ENCODE measurements at places on chromosomes 3 and 15.

GRCh38 chr3:50147861-50148260, 7.3 kb upstream of the SEMA3F start:
- no peak for DNase-seq

DNA sequence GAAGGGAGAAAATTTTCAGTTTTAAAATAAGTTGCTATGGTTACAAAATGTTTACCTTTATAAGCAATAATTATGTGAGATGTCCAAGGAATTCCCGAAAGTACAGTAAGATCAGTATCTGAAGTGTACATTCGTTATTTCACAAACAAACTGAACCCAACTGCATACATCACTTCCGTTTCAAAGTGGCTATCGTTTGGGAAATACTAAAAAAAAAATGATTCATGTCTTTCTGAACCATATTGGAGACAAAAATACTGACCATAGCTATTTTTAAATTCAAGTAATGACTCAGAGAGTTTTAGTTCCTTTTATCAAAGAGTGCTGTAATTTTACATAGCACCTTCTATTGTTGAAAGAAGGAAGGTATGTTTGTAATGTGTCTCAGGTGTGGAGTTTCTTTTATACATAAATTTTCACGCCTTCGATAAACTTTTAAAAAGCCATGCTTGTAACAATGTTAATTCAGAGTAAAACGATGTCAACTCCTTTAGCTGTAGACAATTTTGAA, 8.0 kb upstream of the ANKRD28 start:
- no peak for DNase-seq

DNA sequence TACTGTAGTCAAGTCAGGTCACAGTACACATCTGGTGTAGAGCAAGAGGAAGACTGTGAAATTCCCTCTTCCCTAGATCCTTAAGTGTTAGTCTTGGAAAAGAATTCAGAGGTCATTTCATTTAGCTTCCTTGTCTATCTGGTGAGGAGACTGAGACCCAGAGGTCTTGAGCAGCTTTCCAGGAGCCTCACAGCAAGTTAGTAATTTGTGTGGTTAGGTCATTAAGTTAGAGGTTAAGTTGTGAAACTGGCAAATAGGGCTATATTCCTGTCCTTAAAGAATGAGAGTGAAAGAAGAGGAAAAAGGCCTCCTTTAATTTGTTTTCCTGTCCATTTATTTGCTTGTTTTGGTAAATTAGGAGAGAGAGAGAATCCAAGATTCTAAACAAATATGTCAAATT, 9.0 kb downstream of the PODXL2 start:
- no peak for DNase-seq

DNA sequence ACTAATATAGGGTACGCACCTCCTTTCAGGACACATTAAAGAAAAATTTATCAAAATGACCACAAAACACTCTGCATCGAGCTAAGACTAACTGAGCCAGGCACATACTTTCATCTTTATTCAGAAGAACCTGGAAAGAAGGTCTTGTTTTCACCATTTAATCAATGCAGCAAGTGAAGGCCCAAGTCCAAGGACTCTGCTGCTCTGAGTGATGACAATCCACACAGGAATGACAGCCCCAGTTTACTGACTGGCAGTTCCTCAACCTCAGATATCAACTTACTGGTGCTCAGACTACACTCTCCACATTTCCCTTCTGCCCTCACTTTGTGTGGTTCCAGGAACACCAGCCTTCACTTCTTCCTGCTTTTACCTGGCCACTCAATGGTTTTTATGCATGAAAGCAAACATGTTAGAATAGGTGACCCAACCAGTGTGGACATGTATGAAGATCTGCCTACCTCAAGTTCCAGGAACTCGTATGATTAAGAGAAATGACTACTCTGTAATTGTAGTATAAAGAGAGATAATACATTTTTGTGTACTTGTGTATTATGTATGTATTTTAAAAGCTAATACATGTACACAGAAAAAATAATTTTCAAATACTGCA, 29.1 kb upstream of the RASA2 start:
- DNase-seq: no peak

DNA sequence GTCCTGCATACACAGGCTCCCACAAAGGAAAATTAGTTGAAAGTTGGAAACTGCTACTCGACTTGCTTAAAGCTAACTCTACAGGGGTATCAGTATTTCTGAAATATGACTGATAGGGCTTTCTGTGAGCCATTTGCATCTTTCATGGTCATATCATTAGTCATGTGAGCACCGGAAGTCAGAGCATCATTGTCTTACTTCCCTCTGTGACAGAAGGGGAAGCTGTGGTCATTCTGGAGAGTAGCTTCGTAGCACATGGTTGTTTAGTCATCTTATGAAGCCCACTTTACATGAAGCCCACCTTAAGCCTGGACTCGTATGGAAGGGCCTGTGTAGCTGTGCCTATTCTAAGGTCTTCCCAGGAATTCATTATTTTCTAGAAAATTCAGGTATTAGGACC, 69.0 kb downstream of the COL6A5 start:
- DNase-seq: no peak

GRCh38 chr3:17087509-17087908, 202.8 kb downstream of the PLCL2 start:
- DNase-seq: no peak

GRCh38 chr3:152139651-152140050, 129.1 kb upstream of the MBNL1 start:
- no peak for DNase-seq

- DNase-seq: no peak
Measured at GRCh38 chr15:65326117-65326526, 21.6 kb downstream of the RNU5B-1 start.

DNA sequence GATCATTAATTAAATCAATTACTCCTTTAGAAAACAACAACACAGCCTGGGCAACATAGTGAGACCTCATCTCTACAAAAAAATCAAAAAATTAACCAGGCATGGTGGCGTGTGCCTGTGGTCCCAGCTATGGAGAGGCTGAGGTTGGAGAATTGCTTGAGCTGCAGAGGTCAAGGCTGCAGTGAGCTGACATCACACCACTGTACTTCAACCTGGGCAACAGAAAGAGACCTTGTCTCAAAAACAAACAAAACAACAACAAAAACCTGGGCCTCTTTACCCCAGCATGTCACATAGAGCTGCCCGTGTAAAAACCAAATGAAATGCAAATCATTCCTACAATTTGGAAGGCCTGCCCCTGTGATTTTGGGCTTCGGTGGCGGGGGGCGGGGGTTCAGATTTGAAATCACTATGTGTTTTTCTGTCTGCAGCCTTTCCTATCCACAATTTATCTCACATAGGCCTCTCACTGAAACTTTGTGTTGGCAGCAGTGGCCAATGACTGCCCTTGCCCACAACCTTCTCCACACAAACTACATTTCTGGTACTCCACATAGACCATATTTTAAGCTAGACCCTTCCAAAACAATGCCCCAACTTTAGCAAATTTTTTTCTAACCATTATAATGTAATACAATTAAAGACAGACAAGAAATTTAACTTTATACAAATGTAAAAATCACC, 6.5 kb downstream of the ADAM10 start:
- no peak for DNase-seq
